Endothelial cell (in vitro differentiated cells): ENCODE measurements at places on chromosomes 7 and 10.
A peak's percentile ranks its signal among the peaks of the same experiment; 100 is the strongest.

GRCh38 chr10:118768041-118768919, 13.5 kb upstream of the CACUL1 start:
- DNase-seq = no peak

DNA sequence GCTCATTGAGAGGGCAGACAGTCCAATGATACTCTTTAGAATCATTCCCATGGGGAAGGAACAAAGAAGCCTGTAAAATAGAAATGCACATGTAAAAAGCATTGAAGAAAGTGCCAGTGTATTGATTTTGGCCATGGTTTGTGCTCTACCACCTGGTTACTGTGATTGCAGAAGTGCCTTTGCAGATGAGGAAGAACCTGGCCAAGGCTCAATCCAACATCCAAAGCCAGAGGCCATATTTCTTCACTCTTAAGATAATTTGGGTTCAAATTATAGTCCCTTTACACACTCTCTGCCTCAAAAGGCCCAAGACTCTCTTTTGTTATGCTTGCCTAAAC, 122.1 kb downstream of the EGFR start:
- no peak for DNase-seq

- DNase-seq = no peak
Measured at GRCh38 chr10:96829029-96829773, 2.9 kb upstream of the LCOR start.

- DNase-seq = no peak
Measured at GRCh38 chr10:96673318-96674099, 46.8 kb downstream of the PIK3AP1 start.

GRCh38 chr7:139830782-139831501, 1.9 kb downstream of the TBXAS1 start:
- no peak for DNase-seq

DNA sequence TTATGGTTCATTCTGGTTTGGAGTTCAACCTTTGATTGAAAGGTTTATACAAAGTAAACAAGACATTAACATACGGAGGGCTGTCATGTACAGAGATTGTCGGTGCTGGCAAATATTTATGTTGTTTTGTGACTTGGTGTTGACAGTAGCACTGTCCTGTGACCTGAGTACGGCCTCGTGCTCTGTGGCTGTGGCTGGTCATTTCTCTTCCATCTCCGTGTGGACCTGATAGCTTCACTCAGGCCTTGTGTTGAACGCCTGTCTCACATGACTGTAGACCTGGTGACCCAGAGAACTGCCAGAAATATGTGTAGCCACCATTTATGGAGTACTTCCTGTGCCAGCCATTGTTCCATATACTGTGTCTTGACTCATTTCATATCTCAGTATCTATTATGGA, 311.6 kb downstream of the CCDC3 start:
- DNase-seq = no peak

DNA sequence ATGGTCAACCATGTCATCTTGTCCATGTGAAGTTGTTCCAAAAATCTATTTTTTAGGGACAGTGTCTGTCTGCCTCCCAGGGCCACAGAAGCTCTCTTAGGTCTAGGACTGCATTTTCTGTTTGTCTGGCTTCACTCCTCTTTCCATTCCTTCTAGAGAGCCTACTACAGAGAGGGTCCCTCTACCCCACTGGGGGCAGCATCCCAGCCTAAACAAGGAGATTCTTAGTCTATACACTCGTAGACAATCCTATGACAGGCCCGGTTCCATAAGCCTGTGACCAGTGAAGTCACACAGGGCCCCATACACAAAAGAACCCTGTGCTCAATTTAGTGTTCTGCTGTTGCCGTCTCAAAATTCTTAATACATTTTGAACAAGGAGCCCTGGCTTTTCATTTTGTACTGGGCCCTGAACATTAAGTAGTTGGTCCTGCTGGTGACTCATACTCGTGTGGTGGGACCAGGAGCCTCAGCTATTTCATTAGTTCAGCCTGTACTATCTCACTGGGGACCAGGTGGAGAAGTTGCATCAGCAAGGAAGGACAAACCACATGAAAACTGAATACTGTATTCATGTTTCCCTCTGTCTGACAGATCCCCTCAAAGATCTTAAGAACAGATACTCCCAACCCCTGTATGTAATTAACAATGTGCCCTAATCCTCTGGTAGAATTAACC, 23.5 kb upstream of the FAM180A start:
- DNase-seq = no peak

- DNase-seq = no peak
Measured at GRCh38 chr7:1727812-1728570, 57.9 kb downstream of the ELFN1 start.

DNA sequence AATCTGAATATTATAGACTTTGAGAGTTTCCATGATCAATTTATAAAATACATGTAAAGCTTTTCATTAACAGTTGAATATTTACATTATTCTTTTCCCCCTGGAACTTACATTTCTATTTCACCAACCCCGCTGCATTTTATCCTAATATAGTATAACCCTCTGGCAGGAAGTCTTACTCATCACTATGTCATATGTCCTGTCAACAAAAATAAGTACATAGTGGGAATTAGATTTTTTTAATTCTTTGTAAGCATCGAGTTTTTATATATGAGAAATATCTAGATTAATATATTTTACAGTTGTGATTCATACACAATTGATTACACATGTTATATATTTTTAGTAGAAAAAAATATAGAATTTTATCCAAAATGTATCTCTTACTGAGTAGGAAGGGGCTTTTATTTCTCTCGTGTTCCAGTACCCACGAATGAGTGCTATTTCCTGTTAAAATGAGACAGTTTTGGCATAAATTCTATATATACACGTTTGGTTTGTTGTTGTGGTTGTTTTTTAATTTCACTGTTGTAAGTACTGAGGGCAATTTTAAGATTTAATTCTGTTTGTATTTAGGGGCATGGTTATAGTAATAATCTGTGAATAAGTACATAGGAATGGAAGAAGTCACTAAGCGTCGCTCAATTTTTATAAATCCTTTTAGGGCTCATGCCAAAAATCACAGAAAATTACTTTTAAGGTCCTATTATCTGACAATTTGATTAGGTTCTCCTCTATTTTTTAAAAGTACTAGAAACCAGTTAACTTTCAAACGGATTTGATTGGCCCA, 87.1 kb downstream of the HECW1 start:
- DNase-seq = no peak

- DNase-seq = no peak
Measured at GRCh38 chr10:75450075-75450445, 18.6 kb downstream of the LRMDA start.

GRCh38 chr10:113252650-113253618, 299.9 kb upstream of the HABP2 start:
- no peak for DNase-seq

GRCh38 chr10:58731276-58731675, 218.6 kb downstream of the BICC1 start:
- DNase-seq = no peak

- DNase-seq = no peak
Measured at GRCh38 chr7:150356265-150356897, 12.2 kb upstream of the REPIN1 start.

DNA sequence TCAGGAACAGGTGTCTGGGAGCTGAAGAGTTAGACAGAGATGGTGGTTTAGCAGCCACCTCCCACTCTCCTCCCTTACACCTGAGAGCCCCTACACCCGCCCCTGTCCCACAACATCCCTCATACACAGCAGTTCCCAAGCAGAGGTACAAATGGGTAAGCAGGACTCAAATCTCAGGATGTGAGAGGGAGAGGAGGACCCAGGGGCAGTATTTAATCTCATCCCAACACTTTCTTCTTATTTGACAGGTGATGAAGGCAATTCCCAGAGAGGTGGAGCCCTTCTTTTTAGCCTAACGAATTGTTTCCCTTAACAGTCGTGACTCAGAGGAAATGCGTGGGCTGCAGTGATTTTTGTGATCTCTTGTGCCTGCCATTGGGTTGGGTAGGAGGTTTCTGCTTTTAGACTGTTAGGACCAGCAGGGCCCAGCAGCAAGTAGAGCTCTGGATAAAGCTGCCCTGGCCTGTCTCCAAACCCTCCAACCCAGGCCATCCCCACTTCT, 191.3 kb downstream of the HECW1 start:
- no peak for DNase-seq

- peak; percentile 32 for DNase-seq
Measured at GRCh38 chr10:33773253-33773573, 438.7 kb upstream of the NRP1 start.

DNA sequence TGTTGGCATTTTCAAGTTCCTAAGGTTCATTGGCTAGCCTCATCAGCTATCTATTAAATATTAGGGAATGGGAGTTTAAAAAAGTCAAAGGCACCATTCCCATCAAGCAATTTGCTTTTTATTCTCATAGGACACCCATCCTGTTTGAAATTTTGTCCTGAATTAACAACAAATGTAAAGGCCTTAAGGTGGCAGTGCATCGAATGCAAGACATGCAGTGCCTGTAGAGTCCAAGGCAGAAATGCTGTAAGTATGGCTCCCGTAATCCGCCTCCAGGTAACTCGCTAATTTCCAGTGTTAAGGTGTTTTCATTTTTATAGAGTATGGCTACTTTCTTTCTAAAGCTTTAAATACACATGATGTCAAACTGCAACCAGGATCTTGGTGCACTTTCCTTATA, 141.9 kb upstream of the SAMD8 start:
- no peak for DNase-seq

DNA sequence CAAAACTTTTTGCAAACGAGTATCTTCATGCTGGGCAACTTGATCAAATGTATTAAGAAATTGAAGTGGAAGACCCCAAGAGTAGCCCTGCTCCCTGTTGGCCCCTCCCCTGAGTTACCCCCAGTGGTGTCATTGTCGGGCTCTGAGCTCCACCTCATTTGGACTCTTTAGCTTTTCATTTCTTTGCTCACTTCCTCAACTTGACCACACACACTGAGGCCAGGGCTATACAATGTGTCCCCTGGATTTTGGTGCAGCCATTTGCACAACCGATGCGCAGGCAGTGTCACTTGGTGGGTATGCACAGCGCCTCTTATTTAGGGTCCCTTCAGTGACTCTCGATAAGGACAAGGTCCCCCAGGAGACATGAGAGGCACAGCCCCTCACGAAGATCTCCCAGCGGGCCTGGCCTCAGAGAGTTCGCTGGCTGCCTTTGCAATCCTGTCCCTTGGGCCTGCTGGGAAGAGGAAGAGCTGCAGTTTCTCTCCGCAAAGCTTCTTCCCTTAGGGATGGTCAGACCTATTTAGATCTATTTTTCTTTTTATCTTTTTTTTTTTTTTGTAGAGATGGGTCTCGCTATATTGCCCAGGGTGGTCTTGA, 2.5 kb upstream of the MUC3A start:
- DNase-seq = no peak

DNA sequence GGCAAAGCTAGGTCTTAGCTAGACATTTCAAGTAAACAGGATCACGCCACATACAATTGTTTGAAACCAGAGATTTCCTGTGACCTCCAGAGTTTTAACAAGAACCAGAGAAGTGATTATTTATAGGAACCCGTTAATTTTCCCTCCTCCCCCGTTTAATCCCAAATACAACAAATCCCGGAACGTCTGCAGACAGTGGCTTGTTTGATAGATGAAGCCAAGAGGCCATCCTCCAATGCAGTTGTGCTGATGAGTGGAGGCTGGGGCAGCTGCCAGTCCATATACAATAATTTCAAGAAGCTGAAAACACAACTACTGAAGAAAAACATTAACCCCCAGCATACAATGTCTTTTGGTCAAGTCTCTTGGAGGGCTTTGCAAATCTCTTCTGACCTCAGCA, 971.6 kb upstream of the ZNF722 start:
- no peak for DNase-seq

- no peak for DNase-seq
Measured at GRCh38 chr7:4054158-4054557, 627.9 kb upstream of the FOXK1 start.

DNA sequence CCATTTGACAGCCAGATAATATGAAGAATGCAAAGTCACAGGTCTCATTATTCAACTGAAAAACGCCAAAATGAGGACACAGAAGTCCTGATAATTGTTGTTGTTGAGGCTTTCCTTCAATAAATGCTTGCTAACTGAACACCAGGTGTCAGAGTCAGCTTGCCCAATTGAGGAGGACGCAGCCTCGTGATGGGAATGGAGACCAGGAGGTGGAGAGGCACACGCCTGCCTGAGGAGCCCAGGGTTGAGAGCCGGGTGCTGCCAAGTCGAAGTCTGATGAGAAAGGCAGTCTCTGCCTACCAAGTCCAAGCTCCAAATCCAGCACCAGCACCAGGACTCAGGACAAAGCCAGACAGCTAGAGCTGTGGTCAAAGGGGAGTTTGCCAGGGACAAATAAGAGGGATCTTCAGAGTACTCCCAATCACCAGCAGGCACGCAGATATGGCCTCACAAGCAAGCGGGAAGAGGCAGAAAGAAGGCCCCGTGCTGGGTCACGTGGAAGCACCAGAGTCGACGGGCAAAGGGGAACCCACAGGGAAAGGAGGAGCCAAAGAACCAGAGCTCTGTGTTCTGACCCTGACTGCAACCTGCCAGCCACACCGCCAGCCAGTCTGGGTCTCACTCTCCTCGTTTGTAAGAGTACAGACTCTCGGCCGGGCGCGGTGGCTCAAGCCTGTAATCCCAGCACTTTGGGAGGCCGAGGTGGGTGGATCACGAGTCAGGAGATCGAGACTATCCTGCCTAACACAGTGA, 47.6 kb downstream of the VOPP1 start:
- no peak for DNase-seq

- DNase-seq = no peak
Measured at GRCh38 chr10:62917475-62918238, 101.5 kb upstream of the EGR2 start.

DNA sequence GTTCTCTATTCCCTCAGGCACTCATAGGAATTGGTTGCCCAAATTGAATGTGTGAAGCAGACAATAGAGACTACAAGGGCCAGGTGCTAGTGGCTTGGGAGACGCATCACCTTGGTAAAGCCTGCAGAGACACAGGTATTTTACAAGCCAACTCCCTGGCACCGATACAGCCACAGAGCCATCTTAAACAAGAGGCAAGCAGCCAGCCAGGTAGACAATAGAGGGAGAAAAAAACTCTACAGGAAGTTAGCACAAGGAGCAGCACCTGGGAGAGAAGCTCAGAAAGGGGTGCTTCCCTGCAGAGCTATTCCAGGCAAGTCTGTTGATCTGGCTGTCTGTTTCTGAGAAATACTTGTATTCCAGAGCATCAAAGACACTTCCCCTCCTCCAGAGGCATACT, 43.0 kb upstream of the CDK1 start:
- DNase-seq = no peak

DNA sequence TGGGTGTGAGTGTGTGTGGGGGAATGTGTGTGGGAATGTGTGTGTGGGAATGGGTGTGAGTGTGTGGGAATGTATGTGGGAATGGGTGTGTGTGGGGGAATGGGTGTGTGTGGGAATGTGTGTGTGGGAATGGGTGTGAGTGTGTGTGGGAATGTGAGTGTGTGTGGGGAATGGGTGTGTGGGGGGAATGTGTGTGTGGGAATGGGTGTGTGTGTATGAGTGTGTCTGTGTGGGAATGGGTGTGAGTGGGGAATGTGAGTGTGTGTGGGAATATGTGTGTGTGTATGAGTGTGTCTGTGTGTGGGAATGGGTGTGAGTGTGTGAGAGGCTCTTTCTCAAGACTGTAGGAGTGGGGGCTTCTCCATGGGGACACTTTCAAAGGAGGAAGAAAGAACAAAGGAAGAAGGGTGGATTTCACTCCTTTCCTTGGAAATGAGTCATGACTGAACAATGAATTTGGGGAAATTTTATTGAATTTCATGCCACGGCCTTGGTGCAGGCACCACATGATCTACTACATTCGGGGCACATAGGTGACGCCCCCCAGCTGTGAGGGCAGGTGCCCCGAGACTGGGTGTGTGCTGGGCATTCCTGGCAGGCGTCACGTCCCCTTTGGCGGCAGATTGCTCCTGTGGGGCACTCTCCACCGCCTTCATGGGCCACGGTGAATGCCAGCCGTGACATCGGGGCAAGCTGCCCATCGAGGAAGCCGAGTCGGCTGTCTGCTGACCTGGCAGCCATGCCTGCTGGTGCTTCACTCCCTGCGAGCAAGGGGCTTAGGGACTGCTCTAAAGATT, 88.8 kb upstream of the INSIG1 start:
- DNase-seq = no peak
